Natural killer cell (primary cell): ENCODE measurements at places on chromosomes 1 and 21. TPM values are rescaled to one million over a fixed set of nuclear protein-coding genes. Genes with fewer than 3 reads are reported as not detected.

The ADGRL4 gene
- not detected for total RNA-seq

The PLEKHA6 gene
- 0.16 TPM for total RNA-seq

The UBE2U gene
- not detected for total RNA-seq

The SLC19A1 gene
- total RNA-seq, result 2.5 TPM

The DNAH14 gene
- 0.35 TPM for total RNA-seq

The LCE3B gene
- total RNA-seq, result not detected

The MEX3A gene
- total RNA-seq, result 0.14 TPM

The HSD11B1 gene
- not detected for total RNA-seq

The FCRLA gene
- total RNA-seq, result 0.90 TPM

The STMN1 gene
- 35.2 TPM for total RNA-seq
